ENCODE measurements at places on chromosomes 11 and 22. TPM values are rescaled to one million over a fixed set of nuclear protein-coding genes. Genes with fewer than 3 reads are reported as not detected.

Gene SCGB1D2
- not detected for total RNA-seq

Gene SART1
- total RNA-seq, result 107 TPM

Gene SLC22A8
- not detected for total RNA-seq

Gene MAJIN
- not detected for total RNA-seq

Gene BTBD18
- total RNA-seq, result not detected

Gene RAG2
- total RNA-seq, result not detected

Gene SCUBE2
- not detected for total RNA-seq

Gene CST6
- 0.52 TPM for total RNA-seq

Measured in natural killer cell treated with Interleukin-12 subunit alpha and Interleukin-12 subunit beta and Interleukin-15 and Interleukin-18, amount 100 ng/mL, for 72 hours (primary cell).